NAMALWA (cell line): ENCODE measurements at places on chromosomes 2 and 18.

- no peak for DNase-seq
These were observed 8.9 kb downstream of the ZNF512 start for GRCh38 chr2:27591745-27592144.

DNA sequence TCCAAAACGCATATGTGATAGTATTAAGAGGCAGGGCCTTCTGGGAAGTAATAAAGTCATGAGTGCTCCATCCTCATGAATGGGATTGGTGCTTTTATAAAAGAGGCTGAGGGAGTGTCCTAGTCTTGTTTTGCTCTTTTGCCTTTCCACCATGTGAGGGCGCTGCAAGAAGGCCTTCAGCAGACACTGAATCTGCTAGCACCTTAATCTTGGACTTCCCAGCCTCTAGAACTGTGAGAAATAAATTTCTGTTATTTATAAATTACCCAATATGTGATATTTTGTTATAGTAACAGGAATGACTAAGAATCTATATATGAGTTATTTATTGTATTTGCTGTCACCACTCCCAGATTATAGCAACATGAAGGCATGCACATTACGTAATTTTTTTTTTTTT is 63.5 kb downstream of the PLA2R1 start:
- DNase-seq, result peak; percentile 30

DNA sequence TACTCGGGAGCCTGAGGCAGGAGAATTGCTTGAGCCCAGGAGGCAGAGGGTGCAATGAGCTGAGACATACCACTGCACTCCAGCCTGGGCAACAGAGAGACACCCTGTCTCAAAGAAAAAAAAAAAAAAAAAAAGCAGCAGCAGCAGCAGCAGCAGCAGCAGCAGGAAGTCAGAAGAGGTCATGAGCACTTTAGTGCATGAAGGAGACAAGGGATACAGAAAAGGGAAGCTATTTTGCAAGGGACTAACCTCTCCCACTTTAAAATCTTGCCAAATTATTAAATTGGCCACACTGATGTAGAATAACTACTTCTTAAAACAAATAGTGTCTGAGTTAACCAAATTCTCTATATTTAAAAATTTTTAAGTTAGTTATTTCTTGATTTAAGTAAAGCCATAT is 113.4 kb upstream of the PDE1A start:
- no peak for DNase-seq

- no peak for DNase-seq
These were observed 46.0 kb upstream of the SP3 start for GRCh38 chr2:174011173-174011572.

GRCh38 chr18:7059276-7059675 is 58.3 kb downstream of the LAMA1 start:
- no peak for DNase-seq

DNA sequence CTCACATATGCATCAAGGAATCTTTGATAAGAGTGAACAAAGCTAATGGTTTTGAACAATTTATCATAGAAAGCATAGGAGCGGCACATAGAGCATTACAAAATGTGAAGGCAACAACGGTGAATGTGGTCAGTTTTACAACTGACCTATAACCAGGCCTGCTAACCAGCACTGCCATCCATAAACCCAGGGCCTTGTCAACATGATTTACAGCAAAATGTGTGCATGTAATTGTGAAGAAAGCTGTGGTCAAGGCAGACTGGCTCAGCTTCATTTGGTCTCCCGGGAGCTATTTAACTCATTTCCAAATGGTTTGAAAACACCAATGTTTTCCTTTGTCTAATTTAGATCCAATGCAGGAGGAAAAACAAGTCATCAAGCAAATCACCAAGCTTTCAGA is 119.8 kb downstream of the DHRS9 start:
- no peak for DNase-seq
